ENCODE measurements at places on chromosomes 3 and 15.

GRCh38 chr15:70503073-70503745 lies 260.1 kb downstream of the UACA start:
- no peak for DNase-seq

DNA sequence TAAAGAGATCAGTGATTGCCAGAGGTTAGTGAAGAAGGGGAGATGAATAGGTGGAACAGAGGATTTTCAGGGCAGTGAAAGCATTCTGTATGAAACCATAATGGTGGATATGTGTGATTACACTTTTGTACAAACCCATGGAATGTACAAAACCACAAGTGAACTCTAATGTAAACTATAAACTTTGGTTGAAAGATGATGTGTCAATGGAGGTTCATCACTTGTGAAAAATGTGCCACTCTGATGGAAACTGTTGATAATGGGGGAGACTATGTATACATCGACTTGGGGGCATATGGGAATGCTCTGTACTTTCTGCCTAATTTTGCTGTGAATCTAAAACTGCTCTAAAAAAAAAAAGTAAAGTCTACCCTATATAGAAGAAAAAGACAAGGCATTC lies 68.7 kb upstream of the ARHGEF3 start:
- DNase-seq, result no peak

GRCh38 chr15:31563001-31563400 lies 236.4 kb downstream of the KLF13 start:
- no peak for DNase-seq

DNA sequence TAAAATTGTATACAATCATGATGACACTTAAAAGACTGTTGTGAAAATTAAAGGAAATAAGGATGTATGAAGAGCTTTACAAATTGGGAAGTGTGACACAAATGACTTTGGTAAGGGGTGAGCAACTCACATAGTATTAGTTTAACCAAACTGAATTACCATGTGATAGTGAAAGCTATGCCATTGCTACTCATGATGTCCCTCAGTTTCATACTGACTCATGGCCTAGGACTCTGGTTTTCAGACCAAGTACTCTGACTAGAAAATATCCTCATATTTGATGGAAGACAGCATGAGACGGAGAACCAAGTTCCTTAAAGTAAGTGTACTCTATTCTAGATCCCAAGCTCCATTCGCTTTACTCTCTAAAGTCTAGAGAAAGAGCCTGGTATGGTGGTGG lies 203.2 kb upstream of the ICE2 start:
- DNase-seq, result no peak

- no peak for DNase-seq
Measured at GRCh38 chr3:177525987-177526712, 328.9 kb upstream of the TBL1XR1 start.

- DNase-seq, result peak; percentile 85
Measured at GRCh38 chr3:52705688-52706686, at the start of the genes GLT8D1 and SPCS1. GLT8D1 (minus strand) TSS chr3:52705791; CDS start chr3:52700460, 5,331 bp downstream. SPCS1 (plus strand) TSS chr3:52706106; CDS start chr3:52706247, 141 bp downstream.

DNA sequence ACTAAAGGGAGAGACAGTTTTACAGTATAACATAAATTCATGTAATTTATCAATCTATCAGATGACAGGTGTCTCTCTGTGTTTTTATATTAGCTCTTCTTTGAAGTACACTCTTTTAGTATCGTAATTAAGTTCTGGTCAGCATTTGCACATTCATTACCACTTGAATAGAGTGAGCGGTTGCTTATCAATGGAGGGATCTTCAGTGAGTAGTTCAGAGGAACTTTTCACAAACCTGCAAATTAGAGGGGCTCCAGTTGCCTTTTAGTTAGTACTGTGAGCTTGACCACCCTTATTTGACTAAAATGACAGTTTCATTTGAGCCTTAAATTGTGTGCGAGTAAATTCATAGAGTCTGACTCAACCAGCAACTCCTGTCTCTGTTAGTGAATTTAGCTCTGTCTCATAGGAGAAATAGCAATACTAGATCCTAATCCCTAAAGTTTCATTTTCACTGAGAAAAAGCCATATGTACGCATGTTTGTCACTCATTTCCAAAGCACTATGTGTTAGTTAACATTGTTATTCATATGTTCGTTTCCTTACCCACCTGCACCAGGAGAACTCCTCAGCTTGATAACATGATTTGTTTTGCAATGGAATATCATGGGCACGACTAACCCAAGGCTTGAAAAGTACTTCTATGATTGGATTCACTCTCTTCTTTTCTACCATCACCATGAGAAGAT lies 57.5 kb upstream of the ZBED2 start:
- no peak for DNase-seq

DNA sequence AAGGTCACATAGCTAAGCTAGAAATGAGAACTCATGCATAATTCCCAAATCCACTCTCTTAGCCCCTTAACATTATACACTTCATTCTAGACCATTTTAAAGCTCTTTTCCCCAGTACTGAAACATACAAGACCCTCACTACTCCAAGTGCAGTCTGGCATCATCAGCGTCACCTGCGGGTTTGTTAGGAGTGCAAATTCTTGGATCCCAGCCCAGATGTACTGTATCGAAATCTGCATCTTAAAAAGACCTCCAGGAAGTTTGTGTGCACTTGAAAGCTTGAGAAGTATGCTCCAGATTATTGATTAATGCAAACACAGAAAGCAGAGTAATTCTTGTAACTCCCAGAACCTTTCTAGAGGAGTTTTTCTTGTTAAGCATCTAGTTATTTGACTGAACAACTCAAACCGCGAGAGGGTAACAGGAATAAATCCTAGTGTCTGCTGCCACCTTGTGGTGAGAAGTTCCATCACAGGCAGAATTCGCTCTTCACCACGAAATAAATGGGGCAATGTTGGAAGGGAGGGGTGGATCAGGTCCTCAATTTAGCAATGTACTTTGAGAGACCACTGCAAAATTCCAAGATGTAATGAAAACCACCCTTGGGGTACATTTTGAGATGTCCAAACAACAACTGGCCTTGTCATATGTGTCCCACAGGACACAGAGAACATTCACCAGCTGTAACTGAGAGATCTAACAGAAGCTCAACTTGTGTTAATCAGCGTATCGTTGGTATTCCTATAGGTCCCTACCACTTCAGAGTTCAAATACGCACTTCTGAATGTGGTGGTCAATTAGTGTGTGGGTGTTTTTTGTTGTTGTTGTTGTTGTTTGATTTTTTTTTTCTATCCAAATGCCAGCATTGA lies 583 bp upstream of the C3orf49 start:
- peak; percentile 18 for DNase-seq

DNA sequence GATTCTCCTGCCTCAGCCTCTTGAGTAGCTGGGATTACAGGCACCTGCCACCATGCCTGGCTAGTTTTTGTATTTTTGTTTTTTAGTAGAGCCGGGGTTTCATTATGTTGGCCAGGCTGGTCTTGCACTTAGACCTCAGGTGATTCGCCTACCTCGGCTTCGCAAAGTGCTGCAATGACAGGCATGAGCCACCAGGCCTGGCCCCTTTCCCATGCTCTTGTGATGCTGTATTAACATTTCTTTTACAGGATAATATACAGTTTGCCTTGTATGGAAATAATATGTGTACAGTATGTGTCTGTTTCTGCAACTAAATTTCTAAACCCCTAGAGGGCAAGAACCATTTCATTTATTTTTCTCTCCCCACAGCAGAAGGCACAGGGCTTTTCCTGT lies 37.8 kb downstream of the SCG5 start:
- DNase-seq, result no peak

DNA sequence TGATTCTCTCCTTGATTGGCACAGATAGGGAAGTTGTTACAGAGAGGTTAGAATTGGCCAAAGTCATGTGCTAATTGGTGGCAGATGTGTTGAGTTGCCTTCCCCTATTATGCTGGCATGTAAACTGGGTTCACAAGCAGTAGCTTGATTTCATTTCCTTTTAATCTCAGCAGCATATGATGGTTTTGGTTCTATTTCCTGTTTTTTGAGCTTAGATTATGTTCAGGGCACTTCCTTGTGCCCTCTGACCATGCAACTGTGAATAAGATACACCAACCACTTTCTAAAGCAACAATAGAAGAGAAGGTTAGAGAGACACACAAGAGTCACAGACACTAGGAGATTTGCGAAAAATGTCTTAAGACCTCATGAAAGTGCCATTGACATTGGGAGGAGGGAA lies 16.5 kb downstream of the HPS3 start:
- DNase-seq, result no peak

GRCh38 chr3:114879059-114880031 lies 267.7 kb downstream of the ZBTB20 start:
- DNase-seq, result no peak

- DNase-seq, result no peak
Measured at GRCh38 chr3:70716832-70717231, 404.4 kb upstream of the MDFIC2 start.

- no peak for DNase-seq
Measured at GRCh38 chr3:172040981-172041963, 1.9 kb downstream of the FNDC3B start.

DNA sequence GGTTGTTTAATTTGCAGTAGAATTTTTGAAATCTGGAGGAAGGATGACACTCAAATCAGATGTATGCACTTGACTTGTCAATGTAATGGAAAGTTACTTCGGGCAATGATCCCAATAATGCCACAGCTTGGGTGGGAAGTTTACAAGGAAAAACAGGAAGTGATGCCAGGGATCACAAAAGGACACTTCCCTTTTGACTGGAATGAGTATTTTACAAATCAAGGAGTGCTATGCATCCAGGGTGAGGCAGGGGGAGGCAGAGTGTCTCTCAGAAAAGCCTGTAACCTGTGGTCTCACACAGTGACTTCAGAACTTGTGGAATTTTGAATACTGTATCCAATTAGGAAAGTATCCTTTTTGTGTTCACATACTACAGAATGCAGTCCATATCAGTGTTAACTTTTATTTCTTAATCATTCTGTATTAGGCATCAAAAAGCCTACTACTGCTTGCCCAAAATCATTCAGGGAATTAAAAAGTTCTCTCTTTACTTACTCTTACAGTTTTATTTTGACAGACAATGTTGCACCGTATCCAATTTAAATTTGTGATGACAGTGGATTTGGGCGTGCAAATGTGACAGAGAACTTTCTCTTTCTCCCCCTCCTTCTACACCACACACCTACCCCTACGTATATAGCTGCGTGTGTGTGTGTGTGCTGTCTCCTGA lies 445.1 kb downstream of the MECOM start:
- no peak for DNase-seq

- DNase-seq, result no peak
Measured at GRCh38 chr15:81258455-81258854, 61.8 kb downstream of the IL16 start.

DNA sequence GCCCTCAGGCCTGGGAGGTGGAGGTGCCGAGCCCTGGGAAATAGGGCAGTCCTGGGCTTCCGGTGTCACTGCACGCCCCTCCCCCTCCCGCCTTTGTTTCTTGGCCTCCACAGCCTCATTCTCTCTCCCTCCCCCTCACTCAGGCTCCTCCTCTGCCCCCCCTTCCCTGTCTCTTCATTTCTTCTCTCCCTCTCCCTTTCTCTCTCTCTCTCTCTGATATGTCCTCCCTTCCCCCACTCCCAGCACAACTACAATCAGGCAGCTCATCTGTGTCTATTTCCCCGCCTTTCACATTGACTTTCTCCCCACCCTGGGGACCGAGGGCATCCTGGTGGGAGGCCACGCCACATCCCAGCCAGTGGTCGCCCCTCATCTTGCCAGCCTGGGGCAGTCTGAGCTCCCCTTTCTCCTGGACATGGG lies 40.2 kb downstream of the IDH2 start:
- no peak for DNase-seq

DNA sequence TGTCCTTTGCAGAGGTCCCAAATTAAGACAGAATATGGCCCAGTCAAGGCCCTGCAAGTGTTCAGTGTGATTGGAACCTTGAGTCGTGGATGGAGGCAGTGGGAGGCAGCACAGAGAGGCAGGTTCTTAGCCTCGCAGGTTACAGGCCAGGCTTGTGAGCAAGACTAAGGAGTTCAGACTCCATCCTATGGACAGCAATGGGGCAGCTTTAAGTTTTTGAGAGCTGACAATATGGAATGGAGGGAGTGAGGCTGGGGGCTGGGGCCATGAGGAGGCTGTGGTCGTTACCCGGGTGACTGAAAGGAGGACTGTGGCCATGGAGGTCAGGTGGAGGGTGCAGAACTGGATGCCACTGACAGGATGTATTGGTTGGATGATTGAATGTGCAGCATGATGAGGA lies 74.1 kb upstream of the PRR23C start:
- no peak for DNase-seq

DNA sequence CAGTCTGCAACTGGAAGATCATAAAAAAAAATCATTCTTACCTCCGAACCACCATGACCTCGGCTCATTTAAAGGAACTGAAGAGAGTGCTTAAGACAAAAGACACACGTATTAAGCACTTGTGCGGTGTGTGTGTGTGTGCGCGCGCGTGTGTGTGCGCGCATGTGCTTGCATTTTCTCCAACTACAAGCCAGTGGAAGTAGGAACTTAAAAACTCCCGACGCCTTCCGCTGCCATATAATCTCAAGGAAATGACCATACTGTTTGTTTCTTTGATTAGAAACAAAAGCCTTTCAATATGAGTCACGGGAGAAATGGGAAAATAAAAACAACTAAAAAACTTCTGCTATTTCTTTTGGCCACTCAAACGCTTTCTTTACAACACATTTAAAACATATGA lies 32.4 kb downstream of the FRMD4B start:
- no peak for DNase-seq

DNA sequence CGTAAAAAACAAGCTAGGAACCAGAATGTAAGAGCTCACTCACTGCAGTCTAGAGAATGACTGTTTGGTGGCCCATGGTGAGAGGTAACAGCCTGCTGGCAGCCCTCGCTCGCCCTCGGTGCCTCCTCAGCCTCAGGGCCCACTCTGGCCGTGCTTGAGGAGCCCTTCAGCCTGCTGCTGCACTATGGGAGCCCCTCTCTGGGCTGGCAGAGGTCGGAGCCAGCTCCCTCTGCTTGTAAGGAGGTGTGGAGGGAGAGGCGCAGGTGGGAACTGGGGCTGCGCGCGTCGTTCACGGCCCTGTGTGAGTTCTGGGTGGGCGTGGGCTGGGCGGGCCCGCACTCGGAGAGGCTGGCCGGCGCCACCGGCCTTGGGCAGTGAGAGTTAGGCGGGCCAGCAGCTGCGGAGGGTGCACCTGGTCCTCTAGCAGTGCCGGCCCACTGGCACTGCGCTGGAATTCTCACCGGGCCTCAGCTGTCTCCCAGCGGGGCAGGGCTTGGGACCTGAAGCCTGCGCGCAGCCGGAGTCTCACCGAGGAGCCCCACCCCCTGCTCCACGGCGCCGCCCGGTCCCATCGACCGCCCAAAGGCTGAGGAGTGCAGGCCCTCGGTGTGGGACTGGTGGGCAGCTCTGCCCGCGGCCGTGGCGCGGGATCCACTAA lies 420.6 kb downstream of the RBMS3 start:
- DNase-seq, result no peak

DNA sequence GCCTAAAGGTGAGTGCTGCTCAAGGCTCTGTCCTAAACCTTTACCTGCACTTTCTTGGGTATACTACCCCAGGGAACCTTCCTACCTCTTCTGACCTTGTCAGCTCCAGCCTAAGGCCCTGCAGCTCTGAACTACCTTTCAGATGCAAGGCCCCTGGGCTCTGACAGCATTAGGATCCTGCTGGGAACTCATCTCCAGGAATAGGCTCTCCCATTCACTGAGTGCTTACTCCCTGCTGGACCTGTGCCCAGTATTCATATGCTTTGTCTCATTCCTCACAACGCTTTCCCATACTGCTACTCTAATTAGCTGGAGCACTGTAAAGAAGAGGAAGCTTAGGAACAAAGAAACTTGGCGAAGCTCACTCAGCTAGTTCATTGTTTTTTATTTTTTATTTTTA lies 53.8 kb upstream of the RAB6B start:
- no peak for DNase-seq

All from caudate nucleus (tissue), 63 donors.